Gastroesophageal sphincter (tissue), 4 donors: ENCODE measurements at places on chromosomes 13 and 19. TPM values are rescaled to one million over a fixed set of nuclear protein-coding genes. Genes with fewer than 3 reads are reported as not detected.
A peak's percentile ranks its signal among the peaks of the same experiment; 100 is the strongest.

DNA sequence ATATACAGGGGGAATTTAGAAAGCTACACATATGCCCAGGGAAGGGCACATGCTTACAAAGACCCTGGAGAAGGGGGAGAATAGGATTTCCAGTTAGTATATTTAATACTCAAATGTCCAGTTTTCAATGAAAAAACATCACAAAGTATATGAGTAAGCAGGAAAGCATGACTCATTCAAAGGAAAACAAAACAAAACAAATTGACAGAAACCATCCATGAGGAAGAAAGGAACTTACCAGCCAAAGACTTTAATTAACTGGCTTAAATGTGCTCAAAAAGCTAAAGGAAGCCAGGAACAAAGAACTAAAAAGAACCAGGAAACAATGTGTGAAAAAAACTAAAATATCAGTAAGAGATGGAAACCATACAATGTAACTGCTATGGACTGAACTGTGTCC is 716.2 kb upstream of the ARGLU1 start:
- ATAC-seq: no peak

DNA sequence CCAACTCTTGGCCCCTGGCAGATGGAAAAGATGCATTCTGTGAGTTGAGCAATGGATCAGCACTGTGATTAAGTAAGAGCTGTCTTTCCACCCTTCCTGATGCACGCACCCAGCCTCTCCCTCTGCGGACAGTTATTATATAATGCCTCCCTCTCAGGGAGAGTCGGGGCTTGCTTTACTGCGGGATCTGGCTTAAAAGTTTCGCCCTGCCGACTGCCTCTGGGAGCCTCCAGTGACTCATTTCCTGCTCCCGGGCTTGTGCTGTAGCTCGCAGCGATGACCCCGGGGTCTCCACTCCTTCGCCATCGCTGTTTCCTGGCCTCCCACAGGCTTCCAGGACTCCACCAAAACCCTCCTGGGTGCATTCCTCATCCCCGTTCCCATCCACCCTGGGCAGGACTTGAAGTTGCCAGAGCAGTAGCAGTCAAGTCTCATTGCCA is 107.4 kb upstream of the SLC7A1 start:
- peak; percentile 60 for ATAC-seq

GRCh38 chr19:49439836-49440235 is 1.5 kb downstream of the SLC17A7 start:
- ATAC-seq: no peak

DNA sequence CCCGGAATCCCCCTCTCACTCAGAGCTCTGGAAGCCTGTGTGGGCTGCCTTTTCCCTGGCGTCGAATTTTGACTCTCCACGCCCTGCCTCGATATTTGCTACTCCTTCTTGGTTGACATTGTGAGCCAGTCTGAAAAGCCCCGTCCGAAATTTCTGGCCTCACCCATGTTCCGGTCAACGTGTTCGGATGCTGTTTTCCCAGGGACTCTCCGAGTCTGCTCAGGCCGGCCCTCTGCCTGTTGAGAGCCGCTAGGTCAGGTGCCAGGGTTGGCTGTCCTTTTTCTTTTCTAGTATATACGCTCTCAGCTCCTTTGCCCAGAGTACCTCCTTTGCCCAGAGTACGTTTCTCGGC is 6.8 kb upstream of the DGKH start:
- ATAC-seq: peak; percentile 23

DNA sequence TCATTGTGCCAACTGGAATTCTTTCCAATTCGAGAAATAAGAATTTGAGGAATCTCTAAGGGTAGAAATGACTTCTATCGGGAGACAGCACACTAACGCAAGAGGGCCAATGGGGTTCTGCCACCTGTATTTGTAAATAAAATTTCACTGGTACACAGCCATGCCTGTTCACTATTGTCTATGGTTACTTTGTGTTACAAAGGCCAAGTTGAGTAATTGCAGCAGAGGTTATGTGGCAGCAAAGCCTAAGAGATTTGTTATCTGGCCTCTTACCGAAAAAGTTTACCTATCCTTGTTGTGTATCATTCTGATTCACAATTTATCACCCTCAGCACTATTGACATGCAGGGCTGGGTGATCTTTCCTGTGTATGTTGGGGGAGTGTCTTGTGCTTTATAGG is 278.0 kb downstream of the KLF5 start:
- no peak for ATAC-seq

DNA sequence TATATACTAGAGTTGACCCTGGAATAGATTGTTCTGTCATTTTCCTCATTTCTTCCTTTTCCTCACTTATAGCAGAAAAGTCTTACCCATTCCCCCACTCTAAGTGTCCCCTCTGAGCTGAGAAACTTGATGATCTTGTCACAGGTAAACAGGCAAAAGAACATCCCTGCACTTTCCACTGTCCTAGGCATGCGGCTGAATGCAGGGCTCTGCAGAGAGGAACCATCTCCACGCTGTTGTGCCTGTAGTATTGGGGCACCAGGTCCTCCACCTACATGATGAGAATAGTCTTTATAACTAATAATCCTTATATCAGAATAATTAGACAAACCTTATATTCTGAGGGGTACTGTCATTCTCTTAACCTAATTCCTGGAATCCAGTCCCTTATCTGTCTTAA is 211.3 kb downstream of the RBM26 start:
- no peak for ATAC-seq

DNA sequence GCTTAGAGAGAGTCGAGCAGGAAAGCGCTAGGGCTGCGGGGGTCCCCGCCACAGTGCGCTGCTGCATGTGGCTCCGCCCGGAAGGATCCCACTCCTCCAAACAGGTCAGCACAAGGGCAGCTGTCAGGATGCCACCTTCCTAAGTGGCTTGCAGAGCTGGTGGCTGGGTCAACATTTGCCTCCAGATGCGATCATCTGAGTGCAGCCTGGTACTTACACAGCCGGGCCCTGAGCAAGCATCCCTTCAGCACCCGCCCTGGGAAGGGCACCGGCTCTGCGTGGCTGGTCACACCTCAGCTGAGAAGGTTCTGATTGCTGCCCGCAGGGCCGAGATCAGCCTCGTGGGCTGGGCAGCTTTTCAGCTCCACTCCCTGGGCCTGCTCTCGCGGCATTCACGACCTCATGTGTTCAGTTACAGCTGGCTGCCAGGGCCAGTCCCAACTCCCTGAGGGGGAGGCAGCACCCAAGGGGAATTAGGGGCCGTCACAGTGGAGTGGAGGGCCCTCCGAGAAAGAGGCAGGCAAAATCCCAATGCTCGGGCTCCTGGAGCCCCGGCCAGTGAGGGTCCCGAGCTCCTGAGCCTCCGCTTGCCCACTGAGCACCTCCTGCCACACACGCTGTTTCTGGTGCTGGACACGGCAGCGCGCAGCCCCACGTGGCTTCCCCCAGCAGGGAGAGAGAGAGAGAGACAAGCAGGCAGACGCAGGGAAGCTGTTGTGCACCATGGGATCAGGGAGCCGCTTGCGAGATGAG is 26.8 kb downstream of the AP1M1 start:
- ATAC-seq: no peak

DNA sequence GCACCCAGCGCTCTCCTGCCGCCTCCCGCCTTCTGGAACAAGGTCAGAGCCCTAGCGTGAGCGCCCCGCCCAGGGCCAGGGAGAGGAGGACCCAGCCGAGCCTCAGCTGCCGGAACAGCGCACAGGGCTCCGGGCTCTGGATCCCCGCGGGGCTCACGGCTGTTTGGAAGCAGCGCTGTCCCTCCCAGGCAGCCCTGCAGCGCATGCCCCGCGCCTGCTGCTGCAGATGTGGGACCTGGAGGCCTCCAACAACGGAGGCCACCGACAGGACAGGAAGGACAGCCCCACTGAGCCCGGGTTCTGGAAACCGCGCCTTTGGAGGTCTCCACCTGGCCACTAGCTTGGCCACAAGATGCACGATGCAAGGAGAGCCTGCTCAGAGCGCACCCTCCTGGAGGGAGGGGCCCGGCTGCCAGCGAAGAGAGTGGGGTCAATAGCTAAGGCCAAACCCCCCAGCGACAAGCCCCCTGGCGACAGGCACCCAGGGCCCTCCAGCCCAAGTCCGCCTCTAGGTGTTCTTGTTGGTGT is 12.6 kb downstream of the ZSCAN18 start:
- no peak for ATAC-seq

DNA sequence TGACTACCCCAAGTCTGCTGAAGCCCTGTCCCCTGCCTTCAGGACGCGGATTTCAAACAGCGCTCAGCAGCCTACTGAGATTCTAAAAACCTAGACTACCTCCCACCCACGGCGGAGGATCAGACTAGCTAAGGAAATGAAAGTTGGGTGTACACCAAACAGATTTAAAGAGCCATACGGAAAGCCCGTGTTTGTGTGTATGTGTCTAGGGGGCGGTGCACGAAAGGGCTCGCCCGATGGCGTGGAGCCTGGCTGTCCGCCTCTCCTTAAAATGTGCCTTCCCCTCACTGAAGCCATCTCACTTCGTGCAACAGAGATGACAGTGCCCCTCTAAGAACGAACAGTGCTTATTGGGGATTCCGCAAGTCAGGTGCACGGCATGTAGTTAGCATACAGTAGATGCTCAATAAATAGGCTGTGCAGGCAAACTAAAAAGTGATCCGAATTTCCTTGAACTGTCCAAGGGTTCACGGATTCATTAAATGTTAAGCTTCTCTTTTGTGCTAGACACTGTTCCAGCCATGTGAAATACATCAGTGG is 639 bp downstream of the LENG1 start:
- ATAC-seq: no peak

DNA sequence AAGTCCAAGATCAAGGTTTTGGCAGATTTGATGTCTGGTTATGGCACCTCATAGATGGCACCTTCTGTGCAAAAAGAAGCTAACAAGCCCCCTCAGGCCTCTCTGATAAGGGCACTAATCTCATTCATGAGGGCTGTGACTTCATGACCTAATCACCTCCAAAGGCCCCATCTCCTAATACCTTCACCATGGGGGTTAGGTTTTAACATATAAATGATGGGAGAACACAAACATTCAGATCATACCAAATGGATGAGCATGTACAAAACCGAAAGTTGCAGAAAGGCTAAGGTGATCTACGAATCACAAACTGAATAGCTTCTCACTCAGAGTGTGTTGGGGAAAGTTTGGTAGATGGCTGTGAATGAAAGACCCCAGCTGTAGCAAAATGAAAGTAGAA is 217.4 kb downstream of the TBC1D4 start:
- ATAC-seq: no peak

DNA sequence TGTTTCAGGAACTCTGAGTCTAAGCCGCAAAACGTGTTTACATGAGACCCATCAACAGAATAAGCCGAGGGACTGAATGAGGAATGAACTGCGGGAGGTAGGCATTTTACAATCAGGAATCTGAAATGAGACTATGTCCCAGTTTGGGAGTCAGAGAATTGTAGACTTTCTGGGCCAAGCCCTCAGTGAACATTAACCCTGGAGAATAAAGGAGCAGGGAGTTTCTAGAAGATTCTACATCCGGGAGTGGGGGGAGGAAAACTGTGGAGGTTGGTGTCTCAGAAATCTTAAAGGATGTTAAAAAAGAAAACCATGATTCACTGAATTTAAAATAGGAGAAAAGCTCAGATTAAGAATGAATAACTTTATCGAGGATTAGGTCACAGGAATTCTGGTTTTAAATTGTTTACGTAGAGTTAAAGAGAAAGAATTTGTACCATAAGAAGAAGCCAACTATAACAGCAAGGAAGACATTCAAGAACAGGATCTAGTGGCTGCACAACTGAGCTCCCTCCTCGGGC is 18.5 kb downstream of the RFX2 start:
- no peak for ATAC-seq

Gene PSG7
- total RNA-seq: not detected

Gene IGFL1
- total RNA-seq: not detected

Gene CD70
- total RNA-seq: not detected

Gene FCHO1
- total RNA-seq: 3.7 TPM

Gene ZNF614
- 12.5 TPM for total RNA-seq

Gene HIF3A
- total RNA-seq: 49.3 TPM

Gene FUT1
- total RNA-seq: 0.54 TPM
